Right kidney (tissue), 9 donors: ENCODE measurements at places on chromosomes 12 and 14.

DNA sequence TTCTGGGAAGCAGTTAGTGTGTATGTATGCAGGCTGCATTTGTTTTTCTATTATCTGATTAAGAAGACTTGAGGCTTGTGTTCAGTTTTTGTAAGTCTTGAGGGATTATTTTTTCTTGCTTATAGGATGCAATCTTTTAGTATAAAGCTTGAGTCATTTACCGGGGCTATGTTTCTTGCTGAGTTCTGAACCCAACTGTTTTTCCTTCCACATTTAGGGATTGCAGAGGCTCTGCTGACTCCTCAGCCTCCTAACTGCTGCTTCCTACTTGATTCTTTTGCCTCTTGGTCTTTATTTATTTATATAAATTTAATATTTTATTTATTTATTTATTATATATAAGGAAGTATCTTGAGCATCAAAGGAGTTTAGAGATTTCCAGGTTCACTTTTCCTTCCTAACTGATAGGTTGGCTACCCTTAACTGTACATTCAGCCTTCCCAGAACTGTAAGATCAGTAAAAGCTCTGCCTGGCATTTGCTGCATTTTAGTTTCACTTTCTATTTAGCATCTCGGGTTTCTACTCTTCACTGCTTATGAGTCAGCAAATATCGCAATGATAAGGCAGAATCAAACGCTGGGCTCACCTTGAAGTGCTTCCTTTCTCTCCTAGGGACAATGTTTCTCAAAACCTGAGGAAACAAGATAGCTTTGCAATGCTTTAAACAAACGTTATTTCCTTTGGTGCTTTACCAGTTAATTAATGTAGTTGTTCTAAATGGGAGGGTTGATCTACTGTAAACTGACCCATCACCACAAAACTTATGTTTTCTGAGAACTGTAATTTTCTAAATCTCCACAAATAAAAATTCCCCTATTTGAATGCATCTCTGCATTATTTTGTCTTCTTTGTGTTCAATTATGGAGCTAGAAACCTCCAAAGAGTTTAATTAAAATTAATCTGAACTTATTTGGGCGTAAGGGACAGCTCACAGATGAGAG is 1183.7 kb upstream of the TMEM132C start:
- DNase-seq = peak; percentile 38

- DNase-seq = no peak
These were observed 933.8 kb downstream of the TMEM121 start for GRCh38 chr14:106459971-106460730.

DNA sequence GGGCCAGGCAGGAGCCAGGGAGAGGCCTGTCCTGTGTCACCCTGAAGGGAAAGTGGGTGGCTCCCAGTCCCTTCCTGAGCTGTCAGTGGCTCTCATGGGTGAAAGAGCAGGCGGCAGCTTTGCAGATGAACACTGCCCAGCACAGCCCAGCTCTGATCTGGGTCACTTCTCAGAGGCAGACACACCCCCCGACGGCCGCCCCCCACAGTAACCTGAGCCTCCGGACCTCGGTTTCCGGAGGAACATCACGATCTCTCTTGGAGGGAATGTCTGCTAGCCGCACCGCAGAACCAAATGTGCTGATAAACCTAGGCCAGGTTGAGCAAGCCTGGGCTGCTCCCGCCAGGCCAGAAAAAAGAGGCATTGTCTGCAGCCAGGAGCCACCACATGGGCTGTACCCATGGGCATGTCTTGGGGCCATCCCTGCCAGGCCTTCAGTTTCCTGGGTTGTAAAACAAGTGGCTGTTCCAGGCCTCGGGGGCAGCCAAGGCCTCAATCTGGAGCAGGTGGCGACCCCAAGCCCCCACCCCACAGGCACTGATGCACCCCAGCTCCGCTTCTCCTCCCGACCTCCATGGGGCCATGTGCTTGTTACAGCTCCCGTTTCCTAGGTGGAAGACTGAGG is 57.6 kb downstream of the NCOR2 start:
- peak; percentile 68 for DNase-seq

- no peak for DNase-seq
These were observed 10.9 kb upstream of the RIN3 start for GRCh38 chr14:92502541-92503286.

DNA sequence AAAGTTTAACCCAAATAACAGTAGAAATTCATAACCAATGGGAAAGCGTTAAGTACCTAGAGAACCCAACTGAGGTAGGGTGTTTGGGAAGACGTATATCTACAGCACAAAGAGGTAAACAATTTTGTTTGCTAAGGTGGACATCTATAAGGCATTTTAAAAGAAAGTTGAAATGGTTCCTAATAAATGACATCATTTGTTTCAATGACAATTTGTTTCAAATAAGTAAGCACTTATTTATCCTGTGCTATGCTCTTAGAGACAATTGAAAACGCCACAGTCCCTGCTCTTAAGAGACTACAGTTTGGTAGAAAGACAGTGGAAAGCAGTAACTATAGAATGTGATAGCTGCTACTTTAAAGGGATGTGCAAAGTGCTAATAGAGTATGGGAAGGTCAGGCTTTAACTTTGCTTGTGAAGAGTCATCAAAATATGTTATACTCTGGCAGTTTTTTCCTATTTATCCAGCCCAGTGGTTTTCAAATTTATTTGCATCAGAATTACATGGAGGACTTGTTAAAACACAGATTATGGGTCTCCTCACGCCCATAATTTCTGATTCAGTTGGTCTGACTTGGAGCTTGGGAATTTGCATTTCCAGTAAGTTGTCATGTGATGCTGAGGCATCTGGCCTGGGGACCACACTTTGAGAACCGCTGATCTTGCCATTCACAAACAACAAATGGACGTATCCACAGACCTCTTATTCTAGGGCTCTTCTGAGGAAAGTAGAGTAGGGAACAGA is 19.6 kb upstream of the SMCO2 start:
- no peak for DNase-seq

DNA sequence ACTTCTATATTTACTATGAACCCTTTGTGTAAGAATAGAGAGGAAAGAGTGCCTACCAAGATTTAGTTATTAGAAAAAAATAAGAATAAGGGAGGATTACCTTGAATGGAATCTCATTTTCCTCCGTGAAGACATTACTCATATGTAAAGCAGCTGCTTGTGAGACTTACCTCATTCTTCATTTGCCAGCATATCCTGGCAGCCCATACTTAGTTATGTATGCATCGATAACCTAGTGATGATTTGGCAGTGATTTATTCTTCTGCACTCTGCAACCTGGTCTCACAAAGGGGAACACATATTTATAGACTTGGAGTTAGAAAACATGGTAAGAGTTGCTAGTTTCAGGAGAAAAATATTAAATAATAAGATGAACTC is 56.8 kb downstream of the LRFN5 start:
- DNase-seq = no peak

GRCh38 chr14:34596891-34597290 is 33.1 kb downstream of the SNX6 start:
- DNase-seq = no peak
